ENCODE measurements at places on chromosomes 13 and 19.

DNA sequence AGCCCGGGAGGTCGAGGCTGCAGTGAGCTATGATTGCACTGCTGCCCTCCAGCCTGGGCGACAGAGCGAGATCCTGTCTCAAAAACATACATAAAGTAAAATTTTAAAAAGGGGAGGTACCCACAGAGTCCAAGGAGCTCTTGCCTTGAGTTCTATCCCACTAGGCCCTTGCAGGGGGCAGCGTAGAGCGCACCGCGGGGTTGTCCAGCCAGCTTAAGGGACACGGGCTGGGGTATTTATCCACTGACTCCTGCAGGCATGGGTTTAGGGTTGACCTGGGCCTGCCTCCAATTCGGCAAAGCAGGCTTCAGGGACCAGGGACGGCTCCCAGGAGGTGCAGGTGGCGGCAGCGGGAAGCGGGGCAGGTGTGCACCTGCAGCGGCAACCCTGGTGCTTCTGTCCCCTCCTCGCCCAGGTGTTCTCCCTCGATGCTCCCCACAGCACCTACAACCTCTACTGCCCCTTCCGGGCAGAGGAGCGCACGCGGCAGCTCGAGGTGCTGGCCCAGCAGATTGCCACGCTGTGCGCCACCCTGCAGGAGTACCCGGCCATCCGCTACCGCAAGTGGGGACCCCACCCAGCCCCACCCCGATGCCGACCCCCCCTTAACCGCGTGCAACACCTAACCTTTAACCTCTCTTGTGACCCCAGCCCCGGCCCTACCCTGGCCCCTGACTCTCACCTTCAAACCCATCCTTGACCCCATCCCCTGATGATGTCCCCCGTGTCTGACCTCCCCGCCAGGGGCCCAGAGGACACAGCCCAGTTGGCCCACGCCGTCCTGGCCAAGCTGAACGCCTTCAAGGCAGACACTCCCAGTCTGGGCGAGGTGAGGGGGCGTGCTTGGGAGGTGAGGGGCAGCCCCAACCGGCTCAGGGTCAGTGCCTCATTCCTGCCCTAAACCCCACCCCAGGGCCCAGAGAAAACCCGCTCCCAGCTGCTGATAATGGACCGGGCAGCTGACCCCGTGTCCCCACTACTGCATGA lies 4.7 kb downstream of the STXBP2 start:
- no peak for DNase-seq

DNA sequence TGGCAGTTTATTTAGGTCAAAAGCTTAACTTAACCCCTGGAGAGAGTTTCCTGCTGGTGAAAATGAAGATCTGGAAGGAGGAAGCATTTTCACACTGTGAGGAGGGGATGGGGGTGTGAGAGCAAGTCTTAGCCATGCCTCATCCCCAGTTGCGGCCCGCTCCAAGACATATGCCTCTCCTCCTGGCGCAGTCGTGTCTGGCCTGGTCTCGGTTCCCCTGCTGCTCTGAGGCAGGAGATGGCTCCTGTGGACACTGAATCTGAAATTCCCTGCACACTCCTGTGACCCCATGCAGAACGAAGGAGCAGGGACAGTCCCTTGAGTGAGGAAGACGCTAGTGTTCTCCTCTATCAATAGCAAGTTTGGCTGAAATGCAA lies 360 bp upstream of the ZNF69 start:
- DNase-seq, result no peak

- DNase-seq, result no peak
Observed at GRCh38 chr13:41054919-41055619, 6.2 kb upstream of the WBP4 start.

DNA sequence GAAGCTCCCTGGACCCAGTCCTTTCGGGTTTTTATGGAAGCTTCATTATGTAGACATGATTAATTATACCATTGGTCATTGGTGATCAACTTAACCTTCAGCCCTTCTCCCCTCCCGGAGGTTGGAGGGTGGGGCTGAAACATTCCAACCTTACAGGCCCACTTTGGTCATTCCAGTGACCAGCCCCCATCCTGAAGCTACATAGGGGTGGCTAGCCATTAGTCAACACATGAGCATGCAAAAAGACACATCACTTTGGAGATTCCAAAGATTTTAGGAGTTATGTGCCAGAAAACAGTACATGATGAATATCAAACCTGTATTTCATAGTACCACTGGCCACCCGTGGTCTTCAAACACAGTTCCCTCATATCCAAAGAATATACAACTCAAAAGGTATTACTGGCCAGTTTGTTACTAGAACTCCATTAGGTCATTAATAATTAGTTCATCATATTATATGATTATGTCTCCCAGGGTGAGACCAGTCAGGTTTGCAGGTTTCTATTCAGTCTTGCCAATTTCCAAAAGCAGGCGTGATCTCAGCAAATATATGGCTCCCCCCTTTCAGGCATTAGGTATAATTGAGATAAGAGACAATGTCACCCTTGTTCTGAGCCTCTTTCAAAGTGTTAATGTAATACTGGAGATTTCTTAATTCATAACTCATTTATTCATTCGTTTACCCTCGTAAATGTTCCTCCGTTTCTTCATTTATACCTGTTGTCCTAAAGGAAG lies 11.1 kb downstream of the PPP5C start:
- peak; percentile 17 for DNase-seq

GRCh38 chr13:43143591-43143990 lies 120.2 kb downstream of the DNAJC15 start:
- DNase-seq, result no peak

- no peak for DNase-seq
Observed at GRCh38 chr13:96474181-96474557, 384.3 kb downstream of the HS6ST3 start.

DNA sequence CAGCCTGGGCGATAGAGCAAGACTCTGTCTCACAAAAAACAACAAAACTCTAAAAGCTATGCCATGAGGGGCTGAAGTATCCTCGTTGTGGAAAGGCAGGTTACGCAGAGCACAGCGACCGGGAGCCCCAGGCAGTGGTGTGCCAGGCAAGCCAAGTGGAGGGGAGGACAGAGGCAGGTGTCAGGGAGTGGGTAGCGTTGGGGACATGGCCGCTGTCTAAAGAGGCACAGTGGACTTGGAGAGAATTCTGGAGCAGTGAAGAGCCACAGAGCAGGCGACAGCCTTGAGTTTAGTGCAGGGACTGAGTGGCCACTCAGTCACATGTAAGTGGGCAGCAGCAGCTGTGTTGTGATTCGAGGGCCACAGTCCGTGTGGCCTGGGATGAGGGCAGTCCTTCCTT lies 541.7 kb downstream of the FGF9 start:
- no peak for DNase-seq

GRCh38 chr13:73073050-73073449 lies 14.2 kb downstream of the KLF5 start:
- DNase-seq, result no peak

GRCh38 chr19:56319991-56320390 lies 5.4 kb upstream of the ZSCAN5A start:
- no peak for DNase-seq

- DNase-seq, result no peak
Observed at GRCh38 chr19:58555920-58556621, 1.2 kb upstream of the CHMP2A start.

DNA sequence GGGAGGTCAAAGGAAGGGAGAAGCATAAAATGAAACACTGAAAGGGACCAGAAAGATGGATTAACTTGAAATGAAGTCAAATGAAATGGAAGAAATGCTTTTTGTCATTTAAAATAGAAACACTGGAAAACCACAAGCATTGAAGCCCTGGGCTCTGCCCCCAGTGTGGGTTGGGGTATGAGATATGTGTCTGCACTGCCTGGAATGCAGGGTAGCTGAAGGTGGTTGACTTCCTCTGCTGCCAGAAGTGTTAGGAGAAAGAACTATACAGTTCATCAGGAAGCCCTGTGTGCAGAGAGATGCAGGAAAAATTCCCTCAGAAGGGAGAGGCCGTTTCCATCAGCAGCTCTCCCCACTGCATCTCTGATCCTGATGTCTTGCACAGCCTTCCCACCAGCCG lies 69.2 kb downstream of the DHRS12 start:
- no peak for DNase-seq

DNA sequence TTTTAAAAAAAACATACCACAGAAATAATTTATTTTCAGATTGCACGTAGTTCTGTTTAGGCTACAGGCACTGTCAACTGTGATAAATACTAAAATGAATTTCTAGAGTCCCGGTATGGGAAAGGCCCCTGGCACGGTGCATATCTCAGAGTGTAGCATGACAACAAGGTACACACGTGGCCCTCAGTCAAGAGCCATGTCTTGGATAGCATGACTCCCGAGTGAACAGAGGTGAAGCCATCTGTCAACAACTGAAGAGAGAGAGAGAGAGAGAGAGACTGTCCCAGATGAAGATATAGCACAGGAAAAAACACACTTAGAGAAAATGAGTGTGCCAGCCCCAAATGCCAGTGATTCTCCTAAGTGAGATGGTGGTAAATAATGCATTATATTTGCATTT lies 297.5 kb downstream of the MYO16 start:
- no peak for DNase-seq

DNA sequence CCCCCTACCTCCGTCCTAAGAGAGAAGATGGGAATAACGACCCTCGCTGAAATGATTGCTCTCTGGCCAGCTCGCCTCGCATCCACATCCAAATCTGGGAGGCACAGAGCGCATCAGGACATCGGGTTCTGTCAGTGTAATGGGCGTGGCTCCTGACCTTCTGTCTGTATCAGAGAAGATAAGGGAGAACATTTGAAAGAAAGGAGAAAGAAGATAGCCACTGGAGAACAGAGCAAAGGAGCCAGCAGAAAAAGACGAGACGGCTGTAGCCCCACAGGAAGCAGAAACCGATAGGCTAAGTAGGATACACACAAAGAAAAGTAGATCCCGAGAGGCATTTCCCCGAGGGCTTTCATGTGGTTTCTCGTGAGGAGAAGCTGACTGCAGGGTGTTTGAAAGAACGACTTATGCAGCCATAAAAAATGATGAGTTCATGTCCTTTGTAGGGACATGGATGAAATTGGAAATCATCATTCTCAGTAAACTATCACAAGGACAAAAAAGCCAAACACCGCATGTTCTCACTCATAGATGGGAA lies 14.0 kb upstream of the GJB2 start:
- no peak for DNase-seq

DNA sequence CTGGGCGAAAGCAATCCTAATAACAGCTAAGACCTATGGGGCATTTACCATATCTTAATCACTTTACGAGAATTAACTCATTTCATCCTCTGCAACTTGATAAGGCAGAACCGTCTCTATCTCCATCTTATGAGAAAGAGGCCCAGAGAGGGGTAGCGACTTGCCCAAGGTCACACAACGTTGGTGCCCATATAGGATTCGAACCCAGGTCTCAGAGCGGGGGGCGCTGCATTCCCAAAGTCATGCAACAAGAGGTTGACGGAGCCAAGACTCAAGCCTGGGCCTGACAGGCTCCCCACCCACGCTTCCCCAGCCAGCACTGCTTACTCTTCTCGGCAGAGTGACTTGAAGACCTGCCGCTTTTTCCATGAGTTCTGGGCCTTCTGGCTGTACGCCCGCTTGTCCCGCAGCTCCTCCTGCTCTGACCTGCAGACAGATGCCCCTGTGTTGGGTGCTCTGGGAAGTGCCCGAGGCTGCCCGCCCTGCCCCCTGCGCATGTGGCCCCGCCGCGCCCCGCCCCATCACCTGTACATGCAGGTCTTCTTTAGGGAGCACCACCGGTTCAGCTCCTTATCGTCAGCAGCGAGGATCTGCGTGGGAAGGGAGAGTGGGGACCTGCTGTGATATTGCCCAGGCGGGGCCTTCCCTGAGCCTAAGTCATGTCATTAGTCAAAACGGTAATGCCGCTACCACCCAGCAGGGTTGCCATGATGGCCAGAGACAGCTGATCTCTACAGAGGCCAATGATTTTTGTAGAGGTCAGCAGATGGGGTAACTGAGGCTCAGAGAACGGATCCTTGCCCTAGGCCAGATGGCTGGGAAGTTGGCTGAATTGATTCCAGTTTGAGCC lies 10.8 kb downstream of the KRI1 start:
- DNase-seq, result no peak

GRCh38 chr19:34474233-34474989 lies 7.1 kb upstream of the WTIP start:
- no peak for DNase-seq

- DNase-seq, result no peak
Observed at GRCh38 chr13:45596800-45597475, 18.6 kb downstream of the ERICH6B start.
